Activated CD8-positive, alpha-beta memory T cell treated with anti-CD3 and anti-CD28 coated beads, Interleukin-2, amount 50 U/mL, for 4 hours (primary cell): ENCODE measurements at places on chromosomes 4 and X.
A peak's percentile ranks its signal among the peaks of the same experiment; 100 is the strongest.

DNA sequence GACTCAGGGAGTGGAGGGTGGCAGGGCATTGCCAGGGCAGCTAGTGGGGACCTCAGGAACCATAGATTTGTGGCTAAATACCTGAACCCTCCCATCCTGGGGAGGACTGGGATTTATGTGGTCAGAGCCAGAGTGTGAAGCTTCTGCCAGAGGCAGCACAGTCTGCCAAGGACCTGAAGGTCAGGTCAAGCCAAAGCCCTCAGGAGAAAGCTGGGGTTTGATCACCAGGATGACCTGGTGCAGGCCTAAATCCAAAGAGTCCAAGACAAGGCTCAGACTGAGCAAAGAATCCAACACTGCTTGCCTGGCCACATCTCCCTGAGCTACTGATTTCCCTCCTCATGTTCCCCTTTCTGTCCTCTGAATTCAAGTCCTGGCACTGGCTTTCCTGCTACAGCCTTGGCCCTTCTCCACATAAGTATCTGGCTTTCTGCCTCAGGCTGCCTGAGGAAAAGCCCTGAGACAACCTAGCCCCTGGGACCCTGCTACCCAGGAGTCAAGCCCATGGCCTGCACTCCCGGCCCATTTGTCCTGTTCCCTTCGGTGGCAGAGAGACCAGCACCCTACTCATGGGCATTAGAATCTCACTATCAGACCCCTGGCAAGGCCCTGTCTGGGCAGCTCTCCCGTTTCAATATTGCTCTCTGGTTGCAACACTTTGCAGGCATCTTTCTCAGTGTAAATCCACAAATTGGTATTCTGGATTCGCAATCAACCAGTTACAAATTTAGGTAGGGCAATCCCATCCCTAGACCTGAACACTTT, 39.3 kb upstream of the SLC25A43 start:
- no peak for DNase-seq

GRCh38 chrX:153865685-153866084, 20.3 kb downstream of the L1CAM start:
- DNase-seq = no peak

DNA sequence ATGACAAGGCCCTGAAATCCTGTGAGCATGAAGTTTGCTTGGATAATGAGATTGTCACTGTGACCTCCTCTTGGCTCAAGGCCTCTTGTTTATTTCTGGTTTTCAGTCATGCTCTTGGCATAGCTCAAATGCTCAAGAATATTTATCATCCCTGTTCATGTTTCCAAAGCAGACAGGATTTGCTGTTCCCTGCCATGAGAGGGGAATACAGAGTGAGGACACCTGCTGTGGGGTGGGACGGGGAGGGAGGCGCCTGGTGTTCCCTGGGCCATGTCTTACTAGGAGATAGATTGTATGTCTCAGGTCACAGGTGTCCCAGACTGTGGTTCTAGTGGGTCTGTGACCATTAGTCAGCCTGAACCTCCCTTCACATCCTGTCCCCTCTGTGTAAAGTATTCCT, 34.9 kb upstream of the SH3RF1 start:
- DNase-seq = no peak

- no peak for DNase-seq
Observed at GRCh38 chrX:34578237-34578636, 78.8 kb downstream of the TMEM47 start.

DNA sequence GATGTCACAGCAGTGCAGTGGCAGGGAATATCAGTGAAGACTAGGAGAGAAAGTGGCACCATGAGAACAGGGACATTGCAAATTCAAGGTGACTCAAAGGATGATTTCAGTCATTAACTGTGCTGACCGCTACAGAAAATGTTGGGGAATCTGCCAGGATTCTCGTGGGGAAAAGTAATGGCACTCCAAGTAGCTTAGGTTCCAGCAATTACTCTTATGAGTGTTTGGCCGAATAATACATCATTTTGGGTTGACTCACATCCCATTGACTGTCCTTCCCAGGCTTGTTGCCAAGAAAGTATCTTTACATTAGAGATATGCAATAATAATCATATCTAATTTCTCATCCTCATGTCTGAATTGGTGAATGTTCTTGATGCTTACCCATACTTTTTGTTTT, 1411.1 kb upstream of the PCDH7 start:
- DNase-seq = no peak

DNA sequence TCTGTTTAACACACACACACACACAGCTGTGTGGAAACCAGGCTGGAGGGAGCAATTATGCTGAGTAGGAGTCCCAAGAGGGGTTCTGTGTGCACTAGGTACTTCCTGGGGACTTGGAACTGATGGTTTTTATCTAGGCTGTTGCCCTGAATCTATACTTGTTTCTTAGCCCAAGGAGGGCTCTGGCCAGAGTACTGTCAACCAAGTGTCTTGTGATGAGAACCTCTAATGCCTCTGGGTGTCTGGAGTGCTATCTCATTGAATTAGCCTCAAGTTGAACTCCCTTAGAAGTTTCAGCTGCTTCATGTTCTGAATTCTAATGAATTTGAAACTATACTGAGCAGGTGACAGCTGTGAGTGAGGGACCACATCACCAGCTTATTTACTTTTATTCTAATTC, 16.6 kb downstream of the ARHGAP24 start:
- no peak for DNase-seq

DNA sequence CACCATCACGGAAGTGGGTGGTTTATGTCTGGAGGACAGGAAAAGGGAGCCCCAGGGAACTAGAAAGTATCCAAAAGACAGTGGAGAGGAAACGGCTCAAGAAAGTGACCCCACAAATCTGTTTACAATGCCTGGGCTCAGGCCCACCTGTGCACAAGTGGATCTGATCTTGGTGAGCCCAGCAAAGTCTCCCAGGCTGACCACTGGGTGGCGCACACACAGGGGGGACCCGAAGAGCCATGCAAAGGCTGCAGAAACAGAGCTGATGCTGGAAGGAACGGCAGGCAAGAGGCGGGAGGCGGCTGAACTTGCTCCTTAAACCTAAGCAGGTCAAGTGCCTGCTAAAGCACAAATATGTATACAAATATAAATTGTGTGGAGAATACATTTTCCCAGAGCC, 9.6 kb downstream of the HAUS7 start:
- DNase-seq = peak; percentile 57

- DNase-seq = no peak
Observed at GRCh38 chrX:42725196-42725595, 52.8 kb downstream of the PPP1R2C start.
